ENCODE measurements at places on chromosomes 12 and 14.

GRCh38 chr14:91363776-91364523 is 53.7 kb downstream of the CCDC88C start:
- no peak for DNase-seq

DNA sequence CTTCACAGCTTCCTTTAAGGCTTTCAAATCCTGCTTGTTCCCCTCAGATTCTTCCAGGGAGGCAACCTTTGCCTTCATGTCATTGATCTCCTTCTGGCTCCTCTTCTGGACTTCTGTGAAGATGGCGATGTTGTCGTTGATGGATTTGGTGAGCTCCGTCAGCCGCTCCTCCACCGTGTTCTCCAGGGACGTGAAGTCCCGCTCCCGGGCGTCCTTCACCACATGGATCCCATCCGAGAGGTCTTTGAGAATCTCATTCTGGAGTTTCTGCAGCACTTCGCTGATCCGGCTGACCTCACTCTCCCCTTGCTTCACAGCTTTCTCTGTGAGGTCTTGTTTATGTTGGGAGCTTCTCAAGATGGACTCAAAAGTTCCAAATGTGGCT is 7.9 kb downstream of the CKAP4 start:
- DNase-seq, result no peak

DNA sequence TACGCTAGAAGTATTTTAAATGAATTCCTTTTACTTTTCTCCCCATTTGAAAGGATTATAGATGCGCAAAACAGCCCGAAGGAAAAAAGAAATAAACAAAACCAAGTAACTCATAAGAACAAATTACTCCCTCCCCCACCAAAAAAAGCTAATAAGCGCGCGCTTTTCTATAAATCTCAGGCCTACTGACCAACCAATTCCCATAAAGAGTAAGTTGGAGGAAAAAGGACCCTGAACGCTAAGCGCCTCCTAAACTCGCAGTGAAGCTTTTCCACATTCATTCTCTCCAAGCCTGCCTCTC is 588 bp downstream of the MBIP start:
- DNase-seq, result no peak

DNA sequence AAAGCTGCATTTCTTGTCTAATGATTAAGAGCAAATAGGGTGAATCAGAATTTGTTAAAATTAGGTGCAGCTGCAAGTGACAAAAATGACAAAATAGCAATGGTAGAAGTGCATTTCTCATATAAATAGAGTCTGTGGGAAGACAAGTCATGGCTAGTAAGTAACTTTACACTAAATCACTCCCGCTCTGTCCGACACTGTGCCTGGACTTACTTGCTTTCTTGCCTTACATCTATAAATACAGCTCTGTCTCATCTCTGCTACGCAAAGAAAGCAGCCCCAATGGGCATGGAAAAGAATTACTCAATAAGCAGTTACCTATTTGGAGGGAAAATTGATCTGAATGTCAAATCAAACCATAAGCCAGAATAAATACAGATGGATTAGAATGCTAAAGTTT is 245.4 kb upstream of the KRR1 start:
- DNase-seq, result no peak

GRCh38 chr12:74889563-74890236 is 319.9 kb downstream of the KCNC2 start:
- DNase-seq, result no peak

DNA sequence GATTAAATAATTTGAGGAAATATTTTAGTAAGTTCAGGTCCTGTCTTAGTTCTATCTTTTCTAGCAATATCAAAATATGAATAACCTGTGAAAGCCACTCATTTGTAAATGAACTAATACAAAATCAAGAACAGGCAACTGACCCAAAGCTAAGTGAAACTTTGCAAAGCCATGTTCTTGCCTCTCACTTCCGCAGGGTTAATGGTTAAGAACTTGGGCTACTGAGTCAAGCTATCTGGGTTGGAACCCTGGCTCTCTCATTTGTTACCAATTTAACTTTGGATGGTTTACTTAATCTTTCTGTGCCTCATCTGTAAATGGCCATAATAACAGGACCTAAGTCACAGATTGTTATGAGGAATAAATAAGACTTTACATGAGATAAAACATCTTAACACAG is 2.8 kb downstream of the KIF21A start:
- no peak for DNase-seq

DNA sequence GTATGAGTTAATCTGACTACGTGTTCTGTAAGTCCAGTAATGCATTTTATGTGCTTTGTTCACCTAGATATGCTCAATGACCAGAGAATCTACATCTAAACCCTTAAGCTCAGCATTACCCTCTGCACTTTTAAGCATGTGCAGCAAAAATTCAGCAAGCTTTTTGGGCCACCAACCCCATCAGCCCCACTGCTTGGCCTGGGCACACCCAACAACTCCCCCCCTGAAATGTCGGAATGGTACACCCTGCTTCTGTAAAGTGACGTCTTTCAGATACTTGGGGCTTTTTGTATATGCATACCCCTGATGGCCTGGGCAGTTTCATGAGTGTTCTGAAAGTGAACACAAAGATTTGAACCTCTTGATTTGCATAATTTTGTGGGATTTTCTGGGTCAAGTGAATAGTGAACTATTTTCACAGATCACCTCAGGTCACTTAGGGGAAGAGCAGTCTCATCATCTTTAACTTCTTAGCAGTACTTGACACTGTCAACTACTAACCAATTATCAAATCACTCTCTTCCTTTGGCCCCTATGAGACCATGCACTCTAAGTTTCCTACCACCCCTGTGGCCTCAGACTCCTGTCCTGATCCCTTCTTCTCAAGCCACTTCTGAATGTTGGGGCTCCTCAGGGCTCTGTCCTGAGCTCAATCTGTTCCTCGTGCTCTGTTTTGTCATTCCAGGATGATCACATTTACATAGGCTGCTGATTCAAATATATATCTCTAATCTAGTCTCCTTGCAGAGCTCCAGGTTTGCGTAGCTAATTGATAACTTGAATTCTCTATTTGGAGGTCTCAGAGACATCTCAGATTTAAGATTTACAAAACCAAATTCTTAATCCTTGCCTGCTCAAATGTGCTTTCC is 36.3 kb upstream of the PPM1A start:
- no peak for DNase-seq

DNA sequence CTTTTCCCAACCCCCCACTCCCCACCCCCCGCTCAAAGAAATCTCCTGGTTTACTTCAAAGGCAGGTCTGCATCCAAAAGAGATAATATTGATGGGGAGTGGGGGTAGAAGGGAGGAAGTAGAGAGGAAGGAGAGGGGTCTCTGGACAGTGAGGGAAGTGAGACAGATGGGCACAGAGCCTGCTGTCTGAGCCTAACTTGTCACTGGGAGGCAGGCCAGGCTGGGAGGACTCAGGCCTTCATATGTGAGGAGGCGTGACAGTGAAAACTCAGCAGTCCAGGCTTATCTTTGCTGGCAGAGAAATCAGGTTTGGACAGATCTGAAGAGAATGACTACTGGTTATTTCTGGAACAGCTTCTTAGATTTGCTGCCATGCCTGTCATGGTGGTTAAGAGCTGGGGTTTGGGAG is 192.3 kb downstream of the NUAK1 start:
- no peak for DNase-seq

DNA sequence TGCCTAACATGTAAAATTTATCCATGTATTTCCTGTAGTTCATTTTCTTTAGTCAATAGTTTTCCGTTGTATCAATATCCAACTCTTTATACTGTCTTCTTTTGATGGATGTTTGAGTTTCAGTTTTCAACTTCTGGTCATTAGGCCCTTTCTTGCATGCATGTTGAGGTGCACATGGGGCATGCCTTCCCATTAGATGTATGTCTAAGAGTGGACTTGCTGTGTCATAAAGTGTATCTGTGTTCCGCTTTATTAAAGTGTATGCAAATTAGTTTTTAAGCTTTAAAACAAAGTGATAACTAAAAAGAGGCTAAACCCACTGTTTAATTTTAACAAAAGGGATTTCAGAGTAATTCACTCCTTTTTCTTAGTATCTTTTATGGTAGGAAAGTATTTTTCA is 441.1 kb downstream of the PCNX1 start:
- no peak for DNase-seq

- DNase-seq, result no peak
Measured at GRCh38 chr12:25979563-25979962, 21.1 kb downstream of the RASSF8 start.

- DNase-seq, result no peak
Measured at GRCh38 chr12:21054334-21054733, 76.7 kb upstream of the SLCO1B1 start.

DNA sequence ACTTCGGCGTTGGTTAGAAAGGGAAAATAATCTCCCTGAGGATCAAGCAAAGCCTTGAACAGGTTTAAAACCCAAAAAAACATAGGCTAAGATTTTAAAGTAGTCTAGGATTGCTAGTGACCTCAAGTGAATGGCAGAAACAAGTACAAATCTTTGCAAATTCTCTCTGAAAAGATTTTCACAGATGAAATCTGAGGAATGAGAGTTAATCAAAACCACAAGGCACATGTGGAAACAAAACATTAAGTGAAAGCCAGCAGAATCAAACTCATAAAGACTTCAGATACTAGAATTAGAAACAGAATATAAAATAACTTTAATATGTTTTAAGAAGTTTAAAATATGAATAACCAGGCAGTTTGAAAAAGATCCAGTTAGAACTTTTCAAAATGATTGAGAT is 52.2 kb upstream of the CFL2 start:
- no peak for DNase-seq

DNA sequence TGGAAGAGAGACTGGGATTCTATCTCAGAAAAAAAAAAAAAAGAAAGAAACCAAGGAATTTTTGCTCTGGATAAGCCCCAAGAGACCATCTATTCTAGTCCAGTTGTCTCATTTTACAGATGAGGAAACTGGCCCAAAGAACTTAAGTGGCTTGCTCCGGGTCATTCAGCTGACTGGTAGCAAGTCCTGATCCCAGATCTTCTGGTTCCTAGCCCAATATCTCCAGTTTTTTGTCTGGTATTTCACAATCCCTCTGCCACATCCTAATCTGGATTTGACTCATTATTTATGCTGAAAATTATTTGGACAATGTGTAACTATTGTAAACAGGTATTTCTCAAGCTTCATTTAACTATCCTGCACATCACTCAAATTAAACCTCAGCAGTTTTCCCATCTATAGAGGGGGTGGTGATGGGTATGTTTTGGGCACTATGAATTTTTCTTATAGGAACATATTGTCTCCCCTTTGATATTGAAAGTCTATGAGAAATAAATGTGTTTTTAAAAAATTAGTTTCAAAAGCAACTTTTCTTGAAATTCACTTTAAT is 43.4 kb downstream of the PPP2R5E start:
- DNase-seq, result no peak

- no peak for DNase-seq
Measured at GRCh38 chr14:86815341-86815740, 1177.6 kb downstream of the GALC start.

GRCh38 chr12:68482014-68482413 is 128.7 kb upstream of the RAP1B start:
- DNase-seq, result no peak

DNA sequence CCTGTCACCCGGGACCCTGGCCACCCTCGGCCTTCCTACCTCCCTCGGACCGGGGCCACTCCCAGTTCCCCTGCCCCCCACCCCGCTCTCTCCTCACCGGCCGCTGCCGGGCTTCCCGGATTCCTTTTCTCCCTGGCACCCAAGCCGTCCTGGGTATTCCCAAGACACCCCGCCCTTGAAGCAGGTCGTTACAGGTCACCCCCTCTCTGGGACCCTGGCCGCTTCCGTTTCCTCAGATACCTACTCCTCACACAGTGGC is 493 bp downstream of the NUMB start:
- DNase-seq, result no peak

DNA sequence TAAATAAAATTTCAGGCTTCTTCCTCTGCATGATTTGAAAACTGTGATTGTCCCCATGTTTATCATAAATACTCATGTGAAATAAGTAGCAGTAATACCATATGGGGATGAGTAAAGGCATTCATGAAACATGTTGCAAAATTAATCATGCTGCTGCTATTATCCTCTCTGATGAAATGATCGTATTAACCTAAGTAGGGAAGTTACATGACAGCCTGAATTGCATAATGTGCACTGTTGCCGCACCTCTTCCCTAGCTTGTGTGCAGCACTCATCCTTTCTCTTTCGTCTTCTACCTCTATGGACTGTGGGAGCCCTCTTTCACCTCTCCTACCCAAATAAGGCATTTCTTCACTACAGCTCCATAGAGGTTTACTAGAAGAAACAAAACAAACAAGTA is 367.6 kb downstream of the SOX5 start:
- DNase-seq, result no peak

DNA sequence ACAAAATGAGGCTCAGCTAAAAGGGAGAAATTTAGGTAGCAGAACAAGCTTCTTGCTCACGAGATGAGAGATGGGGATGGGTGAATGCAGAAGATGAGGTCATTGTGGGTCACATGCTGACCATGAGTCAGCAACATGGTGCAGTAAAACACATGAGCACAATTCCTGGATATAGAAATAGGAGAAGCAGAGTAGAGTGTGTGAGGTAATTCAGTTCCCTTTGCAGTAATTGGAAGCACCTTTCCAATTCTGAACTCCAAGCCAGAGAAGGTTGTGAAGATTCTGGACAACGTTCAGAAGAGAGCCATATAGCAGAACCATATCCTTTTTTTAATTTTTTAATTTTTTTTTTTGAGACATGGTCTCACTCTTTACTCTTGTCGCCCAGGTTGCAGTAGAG is 62.0 kb upstream of the LMNTD1 start:
- DNase-seq, result no peak

DNA sequence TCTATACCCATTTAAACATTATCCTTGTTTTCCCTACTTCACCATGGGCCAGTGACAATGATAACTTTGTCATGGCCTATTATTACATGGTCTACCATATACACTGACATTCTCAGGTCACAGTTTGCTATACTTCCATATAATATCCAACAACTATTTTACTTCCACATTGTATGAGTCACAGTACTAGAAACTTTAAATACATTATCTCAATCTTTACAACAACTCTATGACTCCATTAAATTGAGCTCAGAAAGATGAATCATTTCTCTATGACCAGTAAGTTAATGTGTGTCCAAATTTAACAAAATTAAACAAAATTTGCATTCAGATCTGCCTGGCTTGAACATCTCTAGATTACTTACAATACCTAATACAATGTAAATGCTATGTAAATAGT is 93.9 kb downstream of the PLEKHG7 start:
- no peak for DNase-seq

- no peak for DNase-seq
Measured at GRCh38 chr14:71852181-71852580, 80.0 kb upstream of the RGS6 start.

DNA sequence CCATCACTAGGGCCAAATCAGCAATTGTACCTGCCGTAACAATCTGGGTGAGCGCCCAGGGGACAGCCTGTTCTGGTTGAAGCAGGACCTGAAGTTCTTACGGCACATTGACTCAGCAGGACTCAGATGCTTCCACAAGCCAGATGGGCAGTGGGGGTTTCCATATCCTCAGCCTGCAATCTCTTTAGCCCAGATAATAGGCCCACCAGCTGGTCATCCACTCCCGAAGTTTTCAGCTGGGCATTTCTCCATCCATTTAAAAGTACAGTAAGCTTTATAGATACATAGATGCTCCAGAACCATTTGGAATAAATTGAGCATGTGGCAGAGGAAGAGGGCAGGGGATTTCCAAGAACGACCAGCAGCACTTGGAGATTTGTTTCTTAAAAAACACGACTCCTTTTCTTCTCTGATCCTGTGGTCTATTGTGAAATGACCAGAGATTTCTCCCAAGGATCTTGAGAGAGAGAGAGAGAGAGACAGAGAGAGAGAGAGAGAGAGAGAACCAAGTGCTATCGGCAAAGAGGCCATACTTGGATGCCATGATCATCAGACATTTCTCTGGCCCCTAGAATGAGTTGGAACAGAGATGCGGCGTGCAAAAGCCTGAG is 74.8 kb upstream of the PLXNC1 start:
- no peak for DNase-seq

GRCh38 chr14:76329154-76329928 is 46.6 kb upstream of the ESRRB start:
- no peak for DNase-seq
